ENCODE measurements at places on chromosomes 4 and X.

DNA sequence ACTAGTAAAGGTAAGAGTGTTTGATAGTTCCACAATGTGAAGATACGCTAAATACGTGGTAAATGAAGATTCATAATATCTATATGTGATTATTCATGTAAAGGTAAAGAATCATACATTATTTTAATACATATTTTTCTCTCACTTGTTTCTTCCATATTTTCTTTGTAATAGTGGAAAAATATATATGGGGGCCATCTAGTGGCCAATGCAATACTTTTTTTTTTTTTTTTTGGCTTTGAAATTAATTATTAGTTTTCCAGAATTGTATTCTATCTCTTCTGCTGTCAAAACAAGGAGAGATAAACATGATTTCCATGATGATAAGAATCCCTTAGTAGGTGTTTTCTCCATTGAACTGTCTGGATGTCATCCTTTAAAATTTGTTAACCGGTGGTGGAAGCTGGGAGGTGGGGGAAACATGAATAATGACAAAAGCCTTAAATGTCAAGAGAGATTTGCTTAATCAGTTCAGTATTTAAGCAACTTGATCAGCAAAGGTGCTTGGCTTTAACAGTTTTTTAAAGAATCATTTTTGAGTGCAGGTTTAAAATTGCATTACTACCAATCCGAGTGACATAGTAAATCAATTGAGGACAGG is 508.7 kb upstream of the HTR2C start:
- DNase-seq: no peak

- DNase-seq: no peak
These were observed 15.7 kb downstream of the RPL9 start for GRCh38 chr4:39442998-39443397.

DNA sequence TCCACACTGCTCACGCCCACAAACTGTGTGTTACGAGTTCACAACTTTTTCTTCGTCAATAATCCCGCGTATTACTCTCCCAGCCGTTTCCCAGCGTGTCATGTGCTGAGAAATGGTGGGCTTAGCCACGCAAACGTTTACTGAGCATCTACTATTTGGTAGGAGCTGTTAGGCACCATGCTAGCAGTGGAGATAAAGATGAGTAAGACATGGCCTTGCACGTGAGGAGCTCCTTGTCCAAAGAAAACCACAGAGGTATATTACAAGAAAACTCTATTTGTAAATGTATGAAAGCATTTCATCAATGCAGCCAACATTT is 821 bp upstream of the TMEM128 start:
- DNase-seq: no peak

DNA sequence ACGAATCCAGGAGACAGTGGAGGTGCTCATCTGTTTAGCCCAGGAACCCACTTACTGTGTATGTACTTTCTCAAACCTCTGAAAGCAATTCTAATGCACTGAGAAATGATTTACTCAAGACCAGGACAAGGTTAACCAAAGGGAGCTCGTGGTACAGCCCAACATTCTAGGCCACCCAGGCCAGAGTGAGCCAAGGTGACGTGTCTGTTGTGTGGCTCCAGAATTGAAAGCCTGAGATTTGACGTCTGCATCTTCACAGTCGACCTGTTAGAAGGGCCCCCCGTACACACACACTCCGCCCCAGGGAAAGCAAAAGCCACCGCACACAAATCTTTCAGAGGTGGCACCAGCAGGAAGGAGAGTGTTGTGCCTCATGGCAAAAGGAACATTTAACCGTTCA is 2.3 kb downstream of the MAP3K15 start:
- DNase-seq: no peak

DNA sequence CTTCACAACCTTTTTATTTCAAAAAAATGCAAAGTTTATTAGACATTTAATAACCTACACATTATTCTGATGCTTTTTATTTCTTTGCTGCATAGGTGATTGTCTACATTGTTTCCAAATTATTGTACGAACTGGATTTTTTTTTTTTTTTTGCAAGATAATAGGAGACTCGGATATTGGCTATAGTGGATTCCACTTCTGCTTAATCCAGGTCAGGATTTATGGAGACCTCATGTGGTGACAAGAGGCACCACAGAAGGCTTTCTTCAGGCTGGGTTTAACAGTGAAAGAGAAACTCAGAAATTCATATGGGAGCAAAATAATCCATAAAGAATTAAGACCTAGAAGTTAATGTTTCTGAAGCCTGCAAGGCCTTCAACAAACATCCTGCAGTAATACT is 2.4 kb upstream of the SLIT2 start:
- DNase-seq: no peak

- DNase-seq: no peak
These were observed 69.3 kb downstream of the GPC4 start for GRCh38 chrX:133346026-133346425.

DNA sequence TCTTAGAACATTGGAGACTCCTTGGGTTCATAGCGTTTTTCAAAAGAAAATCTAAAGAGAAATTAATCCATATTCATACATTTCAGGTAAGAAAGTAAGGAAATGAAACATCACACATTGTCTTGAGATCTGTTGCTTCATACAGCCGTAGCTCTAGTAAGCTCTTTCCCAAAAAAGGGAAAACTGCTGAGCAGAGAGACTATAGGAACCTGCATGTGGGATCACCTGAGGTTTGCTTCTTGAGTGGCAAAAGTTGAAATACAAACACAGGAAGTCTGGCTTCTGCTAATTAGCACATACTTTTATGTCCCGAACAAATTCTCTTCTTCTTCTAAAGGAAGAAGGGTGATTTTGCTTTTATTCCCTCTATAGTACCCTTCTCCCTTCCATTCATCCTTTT is 57.7 kb downstream of the MRPL1 start:
- DNase-seq: no peak

DNA sequence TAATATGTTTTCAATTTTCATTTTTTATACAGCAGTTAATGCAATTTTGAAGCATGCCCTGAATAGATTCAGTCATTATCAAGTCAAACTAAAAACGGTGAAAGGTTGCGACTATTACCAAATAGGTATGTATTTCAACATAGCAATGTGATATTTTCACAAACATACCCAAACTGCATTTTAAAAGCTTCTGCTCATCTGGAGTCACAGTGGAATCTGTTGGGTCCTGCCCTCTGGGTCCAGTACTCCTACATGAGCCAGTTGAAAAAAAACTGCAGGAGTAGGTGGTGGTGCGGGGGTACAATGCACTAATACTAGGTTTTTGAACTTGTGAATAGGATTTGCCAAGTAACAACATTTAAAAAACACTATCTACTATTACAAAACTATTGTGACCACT is 938 bp downstream of the GPR34 start:
- DNase-seq: no peak

GRCh38 chrX:1464041-1464970 is 11.6 kb upstream of the ASMTL start:
- DNase-seq: no peak

DNA sequence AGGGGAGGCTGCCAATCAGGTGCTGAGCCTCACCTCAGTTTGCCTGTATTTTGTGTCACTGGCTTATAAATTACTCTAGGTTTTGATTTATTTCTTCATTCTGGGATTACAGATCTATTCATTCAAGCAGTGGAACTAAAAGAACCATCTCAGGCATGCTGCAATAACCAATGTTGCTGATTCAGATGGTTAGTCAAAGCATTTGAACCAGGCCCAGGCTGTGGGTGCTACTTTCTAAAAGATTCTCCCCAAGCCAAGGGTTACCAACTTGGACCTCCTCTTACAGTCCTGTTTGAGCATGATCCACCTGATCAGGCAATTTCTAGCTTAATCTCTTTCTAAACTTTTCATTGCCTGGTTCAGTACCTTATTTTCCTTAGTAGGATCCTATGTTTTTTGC is 67.2 kb downstream of the TMEM131L start:
- no peak for DNase-seq

- DNase-seq: no peak
These were observed 229.5 kb downstream of the GALNTL6 start for GRCh38 chr4:172042714-172043114.

DNA sequence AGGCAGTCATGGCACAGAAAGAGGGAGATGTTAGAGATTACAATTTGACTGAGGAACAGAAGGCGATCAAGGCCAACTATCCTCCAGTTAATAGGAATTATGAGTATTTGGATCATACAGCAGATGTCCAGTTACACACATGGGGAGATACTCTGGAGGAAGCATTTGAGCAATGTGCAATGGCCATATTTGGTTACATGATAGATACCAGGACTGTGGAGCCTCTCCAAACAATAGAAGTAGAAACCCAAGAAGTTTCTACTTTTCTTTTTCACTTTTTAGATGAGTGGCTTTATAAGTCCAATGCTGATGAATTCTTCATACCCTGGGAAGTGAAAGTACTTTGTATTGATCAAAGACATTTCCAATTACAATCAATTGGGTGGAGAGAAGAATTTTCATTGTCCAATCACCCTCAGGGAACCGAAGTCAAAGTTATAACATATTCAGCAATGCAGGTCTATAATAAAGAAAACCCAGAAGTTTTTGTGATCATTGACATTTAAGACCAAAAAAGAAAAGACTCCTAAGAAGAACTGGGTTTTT is 139.1 kb downstream of the MAB21L2 start:
- DNase-seq: no peak

DNA sequence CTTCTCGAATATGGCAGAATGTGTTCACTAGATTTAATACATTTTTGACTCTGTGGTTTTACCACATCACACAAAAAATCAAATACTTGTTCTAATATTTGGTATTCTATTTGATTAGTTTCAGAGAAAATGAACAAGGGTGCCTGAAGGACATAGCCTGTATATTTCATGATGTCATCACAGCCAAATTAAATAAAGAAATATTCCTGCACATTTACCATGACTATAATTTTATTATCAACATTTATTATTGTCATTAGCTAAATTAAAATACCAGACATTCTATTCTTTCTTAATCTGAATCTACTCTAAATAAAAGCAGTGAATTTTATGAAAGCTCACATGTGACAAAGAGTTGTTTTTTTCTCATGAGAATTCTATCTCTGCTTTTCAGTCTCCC is 980.5 kb downstream of the PCDH18 start:
- no peak for DNase-seq

GRCh38 chr4:8761824-8762205 is 109.8 kb downstream of the HMX1 start:
- no peak for DNase-seq

DNA sequence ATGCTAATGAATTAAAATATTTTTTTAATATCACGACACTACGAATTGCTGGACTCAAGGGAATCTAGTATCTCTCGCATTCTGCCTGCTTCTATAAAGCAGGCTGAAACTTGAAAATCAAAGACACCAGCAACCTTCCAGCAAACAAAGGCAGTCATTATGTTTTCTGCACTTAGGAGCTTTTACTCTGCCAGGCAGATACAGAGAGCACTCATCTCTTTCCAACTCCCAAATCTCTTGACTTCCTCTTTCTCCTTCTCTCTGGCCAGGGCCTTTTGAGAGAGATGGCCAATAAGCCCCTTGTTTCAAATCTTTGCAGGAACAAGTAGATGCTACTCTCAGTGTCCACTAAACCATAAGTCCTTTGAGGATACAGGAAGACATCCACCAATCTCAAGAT is 95.2 kb upstream of the KLF3 start:
- no peak for DNase-seq

GRCh38 chr4:81573840-81574239 is 102.1 kb upstream of the RASGEF1B start:
- DNase-seq: no peak

DNA sequence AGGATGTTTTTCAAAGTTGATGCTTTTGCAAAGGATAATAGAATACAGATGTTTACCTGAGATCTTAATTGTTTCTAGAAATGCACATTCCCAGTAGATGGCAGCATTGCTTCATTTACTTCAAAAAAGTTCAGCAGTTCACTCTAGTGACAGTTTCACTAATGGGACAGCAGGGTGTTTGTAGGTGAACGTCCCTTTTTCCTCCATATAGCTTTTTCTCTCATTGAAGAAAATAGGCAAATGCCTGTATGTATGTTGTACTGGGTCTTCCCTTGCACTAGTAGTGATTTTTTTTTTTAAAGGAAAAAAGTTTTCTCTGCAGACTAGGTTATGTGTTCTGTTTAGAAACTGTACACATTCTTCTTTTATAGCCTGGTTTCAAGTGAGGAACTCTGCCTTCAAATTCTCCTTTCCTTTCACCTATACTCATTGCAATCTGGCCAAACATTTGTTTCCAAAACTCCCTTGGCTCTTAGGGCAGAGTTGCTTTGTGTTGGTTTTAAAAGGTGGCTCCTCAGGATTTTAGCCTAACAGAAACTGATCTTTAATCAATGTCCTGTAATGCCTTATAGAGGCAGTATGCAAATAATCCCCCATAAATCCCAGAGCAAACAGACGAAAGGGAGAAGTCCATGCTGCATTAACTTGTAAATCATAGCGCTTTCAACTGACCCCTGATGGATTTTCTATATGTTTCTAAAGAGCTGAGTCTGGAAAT is 86.3 kb downstream of the EGF start:
- DNase-seq: peak; percentile 37

DNA sequence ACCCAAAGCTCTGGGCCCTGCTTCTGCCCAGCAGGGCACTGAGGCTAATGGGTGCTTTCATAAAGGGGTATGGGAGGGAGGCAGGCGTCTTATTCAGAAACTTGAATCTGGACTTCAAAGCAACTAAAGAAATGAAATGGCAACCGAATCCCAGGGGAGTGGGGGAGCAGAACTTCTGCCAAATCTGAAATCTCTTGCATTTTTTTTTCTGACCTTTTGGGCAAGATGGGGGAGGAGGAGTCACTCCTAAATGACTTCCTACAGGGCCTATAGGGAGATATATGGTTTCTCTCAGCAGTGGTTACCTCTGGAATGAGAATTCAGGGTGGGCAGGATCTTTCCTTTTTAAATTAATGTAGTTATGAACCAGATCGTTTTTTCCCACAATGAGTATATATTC is 30.6 kb upstream of the KIAA1210 start:
- DNase-seq: no peak

DNA sequence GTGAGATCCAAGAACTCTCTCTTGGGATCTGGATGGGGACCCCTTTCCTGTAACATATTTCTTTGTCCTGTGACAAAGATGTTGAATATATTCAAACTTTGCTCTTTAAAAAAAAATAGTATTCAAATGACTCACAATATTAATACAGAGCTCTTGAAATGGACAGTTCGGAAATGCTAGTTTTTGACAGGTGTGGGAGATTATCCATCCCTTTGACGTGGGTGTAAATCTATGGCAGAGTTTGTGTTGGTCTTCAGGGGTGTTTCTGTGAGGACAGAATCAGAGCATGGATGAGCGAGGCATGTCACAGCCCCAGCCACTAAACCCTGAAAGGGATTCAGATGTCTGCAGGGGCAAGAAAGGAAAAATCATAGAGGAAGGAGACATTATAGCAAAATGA is 25.8 kb downstream of the TENM3 start:
- no peak for DNase-seq

- DNase-seq: no peak
These were observed 64.6 kb downstream of the CLDN22 start for GRCh38 chr4:183255487-183255886.

Measured in right lung (tissue), 10 donors.